ENCODE measurements at places on chromosomes 11 and 22.
A peak's percentile ranks its signal among the peaks of the same experiment; 100 is the strongest.

DNA sequence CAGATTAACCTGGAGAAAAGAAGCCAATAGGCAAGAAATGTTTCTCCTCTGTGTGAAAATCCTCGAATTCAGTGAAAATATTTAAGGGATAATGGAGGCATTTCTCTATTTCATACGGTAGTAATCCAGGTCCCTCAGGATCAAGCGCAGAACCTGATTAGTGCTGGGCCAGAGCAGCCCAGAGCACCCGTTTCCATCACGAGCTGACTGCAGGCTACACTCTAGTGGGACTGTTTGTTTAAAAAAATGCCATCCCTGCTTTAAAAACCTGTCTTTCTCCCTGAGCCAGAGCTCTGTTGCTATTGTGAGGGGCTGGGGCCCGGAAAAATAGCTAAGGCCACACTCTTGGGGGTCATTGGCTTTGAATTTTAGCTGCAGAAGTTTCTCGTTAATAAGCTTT is 223.2 kb upstream of the E2F8 start:
- no peak for DNase-seq

GRCh38 chr11:6576471-6577373 is 26.7 kb downstream of the RRP8 start:
- peak; percentile 85 for DNase-seq

GRCh38 chr11:125148743-125149142 is 15.8 kb upstream of the PKNOX2 start:
- DNase-seq: no peak

- no peak for DNase-seq
Observed at GRCh38 chr11:3197044-3197695, 21.4 kb downstream of the MRGPRG start.

GRCh38 chr11:133029107-133029506 is 503.2 kb downstream of the OPCML start:
- no peak for DNase-seq

All from cardiac fibroblast (primary cell).